AG09309 (cell line): ENCODE measurements at places on chromosomes 4 and X.
A peak's percentile ranks its signal among the peaks of the same experiment; 100 is the strongest.

DNA sequence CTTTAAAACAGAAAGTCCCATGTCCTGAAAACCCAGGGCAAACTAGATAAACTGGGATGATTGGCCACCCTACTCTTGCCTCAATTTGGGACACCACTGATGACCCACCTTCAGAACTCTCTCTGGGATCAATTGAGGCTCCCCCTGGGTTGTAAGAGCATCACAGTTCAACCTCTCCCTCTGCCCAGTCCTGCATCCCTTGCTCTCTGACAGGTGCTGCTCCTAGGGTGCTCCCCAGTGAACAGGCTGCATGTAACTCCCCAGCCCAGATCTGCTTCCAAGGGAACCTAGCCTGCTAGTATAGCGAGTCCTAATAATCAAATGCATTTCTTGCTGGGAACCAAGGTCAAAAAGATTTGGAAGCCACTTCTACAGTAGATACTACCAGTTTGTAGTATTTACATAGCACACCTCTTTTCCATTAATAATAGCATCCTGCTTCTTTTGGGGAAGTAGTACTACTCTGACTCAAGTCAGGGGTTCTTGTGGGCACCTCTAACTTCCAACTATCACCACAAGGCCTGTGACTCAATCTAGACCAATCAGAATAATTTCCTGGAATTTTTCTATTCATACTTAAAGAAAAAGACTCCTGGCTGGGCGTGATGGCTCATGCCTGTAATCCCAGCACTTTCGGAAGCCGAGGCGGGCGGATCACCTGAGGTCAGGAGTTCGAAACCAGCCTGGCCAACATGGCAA is 42.1 kb upstream of the SPINK2 start:
- no peak for DNase-seq

- DNase-seq, result no peak
These were observed 130.8 kb downstream of the PJA1 start for GRCh38 chrX:69034451-69034850.

GRCh38 chr4:65671372-65671771 is 1.1 kb upstream of the EPHA5 start:
- DNase-seq, result no peak

DNA sequence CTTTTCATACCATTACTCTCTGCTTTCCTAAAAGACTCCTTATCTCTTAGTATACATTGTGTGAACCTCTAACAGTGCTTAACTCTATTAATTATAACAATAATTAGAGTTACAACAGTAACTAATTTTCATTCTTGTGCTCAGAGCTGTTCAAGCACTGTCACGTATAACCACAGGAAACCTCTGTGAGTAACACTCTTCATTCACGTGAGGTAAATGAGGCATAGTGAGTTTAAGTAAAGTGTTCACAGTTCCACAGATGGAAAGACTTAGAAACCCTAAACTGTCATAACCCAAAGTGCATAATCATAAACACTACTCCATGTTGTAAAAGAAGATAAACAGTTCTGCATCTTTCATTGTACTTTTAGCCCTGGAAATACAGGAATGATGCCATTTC is 222.4 kb downstream of the CCSER1 start:
- DNase-seq, result no peak

GRCh38 chrX:45668686-45669443 is 468.2 kb upstream of the DIPK2B start:
- DNase-seq, result peak; percentile 79

DNA sequence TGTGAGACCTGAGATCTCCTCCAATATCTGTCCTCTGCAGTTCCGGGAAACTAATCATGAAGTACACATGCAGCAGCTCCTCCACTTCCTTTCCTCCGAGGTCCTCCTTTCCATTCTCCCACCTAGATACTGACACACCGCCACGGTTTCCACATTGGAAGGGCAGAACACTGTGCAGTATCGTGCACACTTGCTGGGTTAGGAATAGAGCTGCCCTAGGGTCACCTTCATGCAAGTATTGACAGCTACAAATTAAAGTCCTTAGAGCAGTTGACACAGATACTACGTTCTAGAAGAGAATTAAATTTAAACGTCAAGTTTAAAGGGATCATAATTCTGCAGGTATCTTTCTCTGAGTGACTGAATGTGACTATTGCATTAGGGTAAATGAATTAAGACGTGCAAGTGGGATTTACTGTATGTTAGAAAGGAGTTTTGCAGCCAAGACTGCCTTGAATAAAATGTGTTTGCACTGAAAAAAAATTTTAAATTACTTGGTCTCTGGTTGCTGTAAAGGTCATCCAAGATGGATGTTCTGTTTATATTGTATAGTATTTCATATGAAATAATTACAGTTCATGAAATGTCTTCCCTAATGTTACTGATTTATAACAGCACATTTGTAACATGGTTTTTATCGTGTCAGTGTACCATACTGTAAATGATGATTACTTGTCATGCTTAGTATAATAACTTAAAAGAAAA is 117.7 kb downstream of the STOX2 start:
- no peak for DNase-seq
